HCT116 (cell line): ENCODE measurements at places on chromosomes 13 and 19. TPM values are rescaled to one million over a fixed set of nuclear protein-coding genes. Genes with fewer than 3 reads are reported as not detected.

The SHISA7 gene
- total RNA-seq: not detected

The GADD45B gene
- total RNA-seq: 37.9 TPM

The ANGPTL8 gene
- total RNA-seq: not detected

The CCDC70 gene
- total RNA-seq: not detected

The NALCN gene
- total RNA-seq: not detected

The EVI5L gene
- 15.0 TPM for total RNA-seq

The CGB2 gene
- total RNA-seq: 5.0 TPM

The KATNAL1 gene
- 17.3 TPM for total RNA-seq

The AMER2 gene
- total RNA-seq: not detected

The ILF3 gene
- total RNA-seq: 430 TPM

The GZMM gene
- total RNA-seq: 0.59 TPM

The NLRP7 gene
- total RNA-seq: not detected

The MRPL57 gene
- total RNA-seq: 26.3 TPM

The SERP2 gene
- total RNA-seq: not detected

The ZNF540 gene
- total RNA-seq: not detected

The RDH8 gene
- not detected for total RNA-seq

The CNFN gene
- 13.9 TPM for total RNA-seq

The COMP gene
- total RNA-seq: not detected

The DACT3 gene
- total RNA-seq: 2.0 TPM

The HIF3A gene
- total RNA-seq: 0.98 TPM

The NUMBL gene
- 41.7 TPM for total RNA-seq

The CALR3 gene
- not detected for total RNA-seq

The SULT2B1 gene
- 4.8 TPM for total RNA-seq

The IGFL1 gene
- not detected for total RNA-seq

The KANK3 gene
- 21.7 TPM for total RNA-seq
